WTC11 (cell line): ENCODE measurements at places on chromosomes 6 and 20.

- no peak for DNase-seq
Observed at GRCh38 chr20:53662595-53662994, 69.0 kb upstream of the ZNF217 start.

DNA sequence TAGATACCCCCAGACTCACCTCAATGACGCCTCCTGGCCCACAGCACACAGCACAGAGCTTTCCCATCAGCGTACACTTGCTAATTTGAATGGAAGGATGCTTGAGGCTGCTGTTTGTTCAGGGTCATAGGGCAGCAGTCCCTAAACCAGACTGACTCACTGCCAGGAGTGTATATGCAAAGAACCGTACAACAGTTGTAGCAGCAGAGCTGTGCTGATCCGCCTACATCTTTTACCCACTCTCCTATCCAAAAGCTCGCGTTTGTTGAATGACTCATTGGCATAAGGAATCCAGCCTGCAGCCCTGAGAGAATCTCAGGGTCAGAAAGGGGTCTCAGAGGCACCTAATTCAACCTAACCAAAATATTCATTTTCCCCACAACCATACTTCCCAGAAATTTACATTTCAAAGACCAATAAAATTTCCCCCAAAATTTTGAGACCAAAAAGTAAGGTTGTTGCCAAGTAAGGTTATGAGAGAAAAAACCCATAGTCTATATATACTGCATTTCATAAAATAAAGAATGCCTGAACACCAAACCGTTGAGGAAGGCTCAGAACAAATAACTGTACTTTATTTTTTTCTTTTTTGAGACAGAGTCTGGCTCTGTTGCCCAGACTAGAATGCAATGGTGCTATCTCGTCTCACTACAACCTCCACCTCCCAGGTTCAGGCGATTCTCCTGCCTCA, 35.3 kb upstream of the CCND3 start:
- DNase-seq, result no peak

GRCh38 chr20:63736893-63737694, 630 bp downstream of the LIME1 start:
- no peak for DNase-seq

GRCh38 chr6:50128420-50129005, 78.8 kb upstream of the DEFB112 start:
- no peak for DNase-seq

- DNase-seq, result no peak
Observed at GRCh38 chr6:87938287-87938686, 109.4 kb upstream of the SPACA1 start.

DNA sequence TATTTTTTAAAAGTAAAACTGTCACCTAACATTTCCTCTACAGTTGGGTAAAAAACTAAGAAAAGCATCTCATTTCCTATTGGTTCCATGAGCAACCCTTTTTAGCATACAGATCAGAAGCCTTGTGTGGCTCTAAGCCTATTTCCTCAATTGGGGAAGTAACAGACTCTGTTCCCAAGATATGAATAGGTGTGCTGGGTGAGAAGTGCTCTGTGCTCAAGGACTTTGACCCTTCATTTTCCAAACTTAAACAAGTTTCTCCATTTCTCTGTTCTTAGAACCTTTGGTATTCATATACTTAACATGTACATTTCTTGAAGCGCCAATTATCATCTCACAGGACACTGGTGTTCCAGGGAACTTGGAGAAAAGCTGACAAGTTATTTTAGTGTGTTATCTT, 24.1 kb downstream of the CARMIL1 start:
- DNase-seq, result no peak

DNA sequence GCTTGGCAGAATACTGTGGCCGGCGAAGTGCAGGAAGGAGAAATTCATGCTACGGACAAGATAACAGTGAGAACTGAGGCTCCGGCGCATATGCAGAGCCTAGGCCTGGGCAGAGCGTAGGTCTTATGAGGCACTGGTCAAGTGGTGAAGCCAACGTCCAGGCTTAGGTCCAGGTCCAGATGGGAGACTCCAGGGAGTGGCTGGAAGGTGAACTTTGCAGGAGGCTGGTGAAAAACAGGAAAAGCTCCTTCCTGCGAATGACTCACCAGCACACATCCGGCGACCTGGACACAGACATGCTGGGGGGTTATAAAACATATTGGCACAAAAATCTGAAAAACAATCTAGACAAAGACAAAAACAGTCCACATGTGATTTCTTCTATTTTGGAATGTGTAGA, 15.4 kb downstream of the C6orf141 start:
- DNase-seq, result no peak

GRCh38 chr6:10205120-10205519, 209.8 kb downstream of the TFAP2A start:
- DNase-seq, result no peak
